Dermis microvascular lymphatic vessel endothelial cell (primary cell): ENCODE measurements at places on chromosomes 2 and 18.
A peak's percentile ranks its signal among the peaks of the same experiment; 100 is the strongest.

DNA sequence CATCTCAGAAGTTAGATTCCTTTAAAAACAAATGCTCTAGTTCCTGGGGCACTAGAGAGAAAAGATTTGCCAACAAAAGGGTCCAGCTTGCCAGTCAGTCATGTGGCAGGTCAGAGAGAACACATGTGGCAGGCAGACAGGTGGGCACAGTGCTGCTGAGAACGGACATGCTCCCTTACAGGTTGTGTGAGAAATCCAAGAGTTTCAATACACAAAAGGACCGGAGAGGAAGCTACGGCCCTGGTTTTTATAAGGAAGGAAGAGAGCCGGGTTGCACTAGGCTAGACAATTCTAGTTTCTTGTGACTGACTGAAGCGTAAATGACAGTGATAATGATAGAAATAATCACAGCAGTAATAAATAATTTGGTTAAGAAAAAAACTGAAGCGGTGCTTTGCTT, 18.3 kb downstream of the CDC42EP3 start:
- DNase-seq, result no peak

DNA sequence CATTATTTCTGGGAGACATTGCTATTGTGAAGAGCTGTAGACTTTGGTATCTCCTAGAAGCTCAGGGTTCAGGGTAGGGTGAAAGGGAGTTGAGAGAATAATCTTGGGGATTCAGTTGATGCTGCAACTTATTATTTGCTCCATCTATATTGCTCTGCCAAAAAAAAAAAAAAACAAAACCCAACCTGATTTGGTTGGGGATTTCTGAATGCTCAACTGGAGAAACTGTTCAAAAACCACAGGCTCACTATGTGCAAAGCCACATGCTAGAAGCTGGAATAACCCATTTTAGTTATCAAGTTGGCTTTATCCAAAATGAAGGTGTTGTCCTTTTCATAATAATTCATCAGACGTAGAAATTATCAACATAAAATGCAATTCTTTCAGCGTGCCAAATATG, 309.1 kb downstream of the TGIF1 start:
- no peak for DNase-seq

GRCh38 chr2:118269408-118270051, 181.3 kb downstream of the INSIG2 start:
- DNase-seq, result no peak

DNA sequence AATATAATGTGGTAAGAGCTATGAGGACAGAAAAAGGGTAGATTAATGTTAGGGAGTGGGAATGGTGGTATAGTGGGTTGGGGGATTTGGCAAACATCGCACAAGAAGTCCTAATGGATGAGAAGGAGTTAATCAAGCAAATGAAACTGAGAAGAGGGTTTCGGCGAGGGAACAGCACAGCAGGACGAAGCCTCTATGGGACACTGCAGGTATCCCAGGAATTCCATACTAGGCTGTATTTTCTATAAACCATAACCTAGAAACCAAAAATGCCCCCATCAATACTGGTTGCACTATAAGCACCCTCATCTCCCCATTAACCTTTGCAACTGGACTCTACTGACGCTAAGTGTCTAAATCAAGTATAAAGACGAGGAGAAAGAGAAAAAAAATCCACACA, 10.3 kb downstream of the WDFY1 start:
- DNase-seq, result no peak

GRCh38 chr2:11513319-11513718, 20.5 kb upstream of the GREB1 start:
- DNase-seq, result no peak

- peak; percentile 98 for DNase-seq
Observed at GRCh38 chr2:84919885-84920580, 14.6 kb downstream of the TMSB10 start.

GRCh38 chr2:33077844-33078243, 131.1 kb downstream of the LTBP1 start:
- DNase-seq, result no peak
